ENCODE measurements at places on chromosomes 6 and 20.

DNA sequence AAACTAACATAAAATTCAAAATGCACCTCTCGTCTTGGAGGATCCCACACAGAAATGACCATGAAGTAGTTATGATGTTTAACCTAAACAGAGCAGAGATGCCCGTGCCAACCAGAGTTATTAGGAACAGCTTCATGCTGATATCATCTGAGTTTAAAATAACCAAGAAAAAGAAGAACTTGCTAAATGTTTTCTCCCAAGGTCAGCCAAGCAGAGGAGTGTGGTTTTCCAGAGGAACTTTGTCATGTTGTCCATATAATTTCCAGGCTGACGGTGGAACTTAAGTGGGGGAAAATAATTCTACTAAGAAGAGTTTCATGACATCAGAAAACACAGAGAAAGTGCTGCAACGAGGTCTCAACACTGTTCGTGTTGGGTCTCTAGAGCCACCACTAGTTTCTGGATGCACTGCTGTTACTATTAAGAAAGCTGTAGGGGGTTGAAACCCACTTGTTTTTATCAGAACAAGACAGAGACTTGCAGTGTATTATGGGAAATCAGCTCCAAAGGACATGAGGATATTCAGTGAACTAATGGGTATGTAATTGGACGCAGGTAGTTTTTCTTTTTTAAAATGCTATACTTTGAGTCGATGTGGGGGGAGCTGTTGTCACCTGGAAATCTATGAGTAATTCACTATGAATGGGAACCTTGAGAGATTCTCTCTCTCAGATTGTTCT, 5.2 kb downstream of the AGPAT4 start:
- DNase-seq, result no peak

GRCh38 chr6:187210-187861, 105.0 kb upstream of the DUSP22 start:
- DNase-seq, result no peak

DNA sequence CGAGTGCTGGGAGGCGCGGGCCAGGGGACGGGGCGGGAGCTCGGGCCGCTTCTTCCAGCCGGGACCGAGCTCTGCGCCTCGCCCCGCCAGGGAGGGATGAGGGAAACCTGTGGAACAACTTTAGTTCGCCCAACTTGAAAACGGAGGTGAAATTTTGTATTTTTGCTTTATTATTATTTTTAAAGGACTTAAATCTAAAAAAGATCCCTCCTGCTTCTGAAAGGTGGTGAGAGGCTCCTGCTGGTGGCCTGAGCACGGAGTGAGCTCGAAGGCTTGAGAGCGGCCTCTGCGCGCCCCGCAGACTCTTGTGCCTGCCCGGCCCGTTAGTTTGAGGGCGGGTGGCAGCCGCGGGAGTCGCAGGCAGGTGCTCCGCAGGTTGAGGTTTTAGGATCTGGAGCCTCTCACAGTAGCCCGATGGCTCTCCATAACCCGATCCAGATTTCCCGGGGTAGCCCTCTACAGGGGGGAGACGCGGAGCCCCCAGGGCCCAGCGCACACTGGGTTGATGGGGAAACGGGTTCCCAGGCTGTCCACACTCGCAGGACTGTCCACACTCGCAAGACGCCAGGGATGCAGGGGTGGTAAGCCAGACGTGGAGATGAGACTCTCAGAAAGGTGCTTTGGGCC, 46.2 kb upstream of the SUPT3H start:
- no peak for DNase-seq

- DNase-seq, result no peak
These were observed 112.3 kb downstream of the PFDN4 start for GRCh38 chr20:54320148-54320607.

DNA sequence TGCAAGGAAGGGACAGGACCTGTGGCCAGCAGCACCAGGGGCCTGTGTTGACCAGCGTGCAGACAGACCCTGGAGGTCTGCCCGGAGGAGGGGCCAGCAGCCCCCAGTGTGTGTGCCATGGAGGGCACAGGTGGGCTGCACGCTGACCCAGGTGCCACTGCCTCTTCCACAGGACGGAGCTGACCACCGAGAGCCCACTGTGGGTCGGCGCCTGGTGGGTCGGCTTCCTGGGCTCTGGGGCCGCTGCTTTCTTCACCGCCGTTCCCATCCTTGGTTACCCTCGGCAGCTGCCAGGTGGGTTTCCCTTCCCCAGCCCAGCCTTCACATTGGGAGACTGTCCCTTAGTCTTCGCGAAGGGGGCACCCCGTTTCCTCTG, 17.9 kb downstream of the SLCO4A1 start:
- no peak for DNase-seq

DNA sequence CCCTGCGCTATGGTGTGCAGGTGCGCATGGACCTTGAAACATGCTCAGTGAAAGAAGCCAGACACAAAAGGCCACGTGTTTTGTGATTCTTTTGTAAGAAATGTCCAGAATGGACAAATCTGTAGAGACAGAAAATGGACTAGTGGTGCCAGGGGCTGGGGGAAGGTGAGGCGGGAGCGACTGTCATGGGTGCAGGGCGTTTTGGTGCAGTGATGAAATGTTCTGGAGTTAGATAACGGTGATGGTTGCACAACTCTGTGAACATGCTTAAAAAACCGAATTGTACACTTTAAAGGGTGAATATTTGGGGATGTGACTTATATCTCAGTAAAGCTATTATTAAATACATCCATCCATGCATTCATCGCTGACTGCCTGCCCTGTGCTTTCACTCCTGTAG, 31.7 kb upstream of the NTSR1 start:
- no peak for DNase-seq

- no peak for DNase-seq
These were observed 49.3 kb upstream of the KIF13A start for GRCh38 chr6:18036781-18037180.

- no peak for DNase-seq
These were observed 23.1 kb downstream of the GNAS start for GRCh38 chr20:58875541-58876134.

- no peak for DNase-seq
These were observed 211.9 kb downstream of the PREX1 start for GRCh38 chr20:48615871-48616270.

GRCh38 chr6:31541059-31541657, 645 bp downstream of the DDX39B start:
- no peak for DNase-seq

DNA sequence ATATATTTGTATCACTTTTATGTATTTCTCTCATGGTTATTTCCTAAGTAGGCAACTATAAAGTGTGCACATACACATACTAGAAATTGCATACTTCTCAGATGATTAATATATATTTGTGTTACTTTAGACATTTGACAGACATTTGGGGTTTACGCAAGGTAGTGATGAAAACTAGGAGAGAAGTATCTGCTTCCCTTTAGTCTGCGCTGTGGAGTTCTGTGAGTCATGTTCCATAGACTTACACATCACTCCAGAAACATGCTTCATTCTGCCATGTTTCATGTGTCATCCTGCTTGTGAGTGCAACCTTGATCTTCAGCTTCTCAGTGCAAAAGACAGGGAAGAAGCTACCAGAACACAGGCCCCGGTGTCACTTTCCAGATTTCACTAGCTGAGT, 200.7 kb upstream of the BMP2 start:
- DNase-seq, result no peak

GRCh38 chr6:26284537-26285142, 80.4 kb upstream of the BTN3A2 start:
- DNase-seq, result no peak

DNA sequence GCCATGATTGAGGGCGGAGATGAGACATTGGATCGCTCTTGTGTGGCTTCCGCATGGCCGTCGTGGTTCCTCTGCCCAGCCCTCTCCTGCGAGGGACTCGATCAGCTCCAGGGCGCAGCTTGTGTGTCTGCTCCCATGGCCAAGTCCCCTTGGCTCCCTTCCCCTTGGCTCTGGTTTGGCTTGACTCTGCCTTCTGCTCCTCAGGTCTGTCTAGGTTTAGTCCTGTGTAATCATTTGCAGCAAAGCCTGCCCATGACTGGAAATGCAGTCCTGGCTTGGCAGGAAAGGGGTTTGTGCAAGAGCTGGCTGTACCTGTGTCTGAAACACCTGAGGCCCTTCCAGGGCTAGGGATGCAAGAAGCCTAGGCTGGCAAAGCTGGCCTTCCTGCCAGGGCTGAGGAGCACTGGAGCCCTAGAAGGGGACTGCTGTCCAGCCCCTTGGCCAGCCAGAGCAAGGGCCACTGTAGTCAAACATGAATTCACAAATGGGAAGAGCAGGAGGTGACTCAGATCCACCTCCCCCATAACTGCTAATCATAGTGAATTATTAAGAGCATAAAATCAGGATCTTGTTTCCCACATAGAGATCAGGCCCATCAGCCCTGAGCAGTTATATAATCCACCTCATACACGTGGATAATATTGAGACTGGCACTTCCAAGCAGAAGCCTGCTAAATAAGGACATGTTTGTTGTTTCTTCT, 196.8 kb downstream of the FARS2 start:
- no peak for DNase-seq

- DNase-seq, result no peak
These were observed 73.1 kb downstream of the ANKRD60 start for GRCh38 chr20:58155148-58155925.

DNA sequence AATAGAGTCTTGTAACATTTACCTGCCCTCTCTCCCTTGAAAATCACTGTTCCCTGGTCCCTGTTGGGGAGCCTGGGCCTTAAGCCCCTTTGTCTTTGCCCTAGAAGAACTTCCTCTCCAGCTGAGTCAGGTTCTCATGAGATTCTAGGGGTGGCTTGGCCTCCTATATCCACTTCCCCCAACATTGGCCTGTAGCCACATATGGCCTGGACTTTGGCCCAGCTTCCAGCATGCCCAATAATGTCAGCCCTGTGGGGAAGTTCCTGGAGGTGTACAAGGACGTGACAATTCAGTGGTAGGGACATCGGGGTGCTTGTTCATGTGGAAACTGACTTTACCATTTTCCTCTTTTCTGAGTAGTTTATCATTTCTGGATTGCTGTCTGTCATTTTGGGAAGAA, 17.2 kb upstream of the MAS1L start:
- no peak for DNase-seq

- peak; percentile 28 for DNase-seq
These were observed 30.2 kb downstream of the RRBP1 start for GRCh38 chr20:17651760-17652388.

DNA sequence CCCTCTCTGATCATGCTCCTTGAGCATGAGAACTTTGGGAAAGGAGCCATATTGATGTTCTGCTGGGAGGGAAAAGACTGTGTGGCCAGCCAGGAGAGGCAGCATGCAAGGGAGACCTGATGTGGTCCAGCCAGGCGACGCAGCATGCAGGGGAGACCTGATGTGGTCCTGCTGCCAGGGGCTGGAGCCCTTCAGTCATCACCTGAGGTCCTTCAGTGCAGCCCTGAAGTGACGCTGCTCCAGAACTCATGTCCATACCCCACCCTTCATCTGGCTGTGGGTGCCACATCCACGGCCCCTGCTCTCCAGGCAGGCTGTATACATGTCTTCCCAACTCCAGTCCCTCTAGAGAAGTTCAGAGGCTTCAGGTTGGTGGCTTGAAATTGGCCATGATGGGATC, 134.4 kb downstream of the ERMARD start:
- no peak for DNase-seq

DNA sequence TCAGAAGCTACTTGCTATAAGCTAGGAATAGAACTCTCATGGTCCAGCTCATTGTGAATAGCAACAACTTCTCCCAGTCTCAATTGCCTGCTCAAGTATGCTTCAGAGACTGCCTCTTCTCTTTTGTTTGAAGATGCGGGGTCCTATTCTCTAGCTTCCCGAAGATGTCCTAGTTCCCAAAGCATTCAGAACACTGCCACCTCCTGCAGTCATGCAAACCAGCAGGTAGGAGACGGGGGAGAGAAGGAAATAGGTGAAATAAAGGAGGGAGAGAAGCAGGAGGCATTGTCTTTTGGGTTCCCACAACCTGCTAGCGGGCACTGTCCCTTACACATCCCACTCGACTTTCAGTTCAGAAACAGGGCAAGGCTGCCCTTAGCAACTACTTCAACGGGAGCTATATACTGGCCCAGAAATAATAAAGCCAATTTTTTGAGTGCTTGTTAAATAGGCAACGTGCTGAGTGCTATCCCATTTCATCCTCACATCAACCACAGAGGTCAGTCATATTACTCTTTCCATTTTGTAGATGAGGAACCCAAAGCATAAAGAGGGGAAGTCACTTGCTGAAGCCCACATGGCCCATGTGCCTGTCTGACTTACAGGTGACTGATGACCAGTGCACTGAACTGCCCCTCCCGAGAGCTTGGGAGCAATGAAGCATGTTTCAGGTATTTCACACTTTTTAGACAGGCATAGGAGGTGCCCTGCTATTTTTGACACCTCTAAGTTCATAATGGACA, 61.9 kb upstream of the ATXN1 start:
- DNase-seq, result no peak

DNA sequence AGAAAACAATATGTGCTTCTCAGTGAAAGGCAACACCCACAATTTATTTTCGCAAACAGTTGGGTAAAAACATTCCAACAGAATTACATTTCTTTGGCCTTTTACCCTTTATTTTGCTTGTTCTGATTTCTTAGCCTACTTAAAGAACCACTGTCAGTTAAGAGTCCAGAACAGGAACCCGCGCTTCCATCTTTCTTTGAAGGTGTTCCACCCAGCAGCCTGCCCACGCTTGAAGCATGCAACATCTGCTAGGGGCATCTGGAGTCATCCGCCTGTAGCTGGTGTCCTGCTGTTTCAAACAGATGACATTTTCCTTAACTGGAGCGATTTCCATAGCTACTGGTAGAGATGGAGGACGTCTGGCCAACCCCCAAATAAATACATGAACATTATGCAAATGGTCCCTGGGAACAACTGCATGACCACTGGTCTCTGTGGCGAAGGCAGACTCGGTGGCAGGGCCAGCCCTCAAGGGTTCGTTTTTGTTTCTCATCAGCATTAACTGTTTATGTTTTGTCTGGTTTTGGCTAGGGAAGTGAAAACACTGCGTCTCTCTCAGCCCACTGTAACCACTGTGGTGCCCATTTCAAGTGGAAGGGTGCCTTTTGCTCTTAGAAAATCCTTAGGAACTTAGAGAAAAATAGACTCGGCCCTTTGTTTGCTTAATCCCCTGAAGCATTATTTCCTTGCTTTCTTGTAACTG, 51.6 kb downstream of the LAMA4 start:
- DNase-seq, result peak; percentile 73

DNA sequence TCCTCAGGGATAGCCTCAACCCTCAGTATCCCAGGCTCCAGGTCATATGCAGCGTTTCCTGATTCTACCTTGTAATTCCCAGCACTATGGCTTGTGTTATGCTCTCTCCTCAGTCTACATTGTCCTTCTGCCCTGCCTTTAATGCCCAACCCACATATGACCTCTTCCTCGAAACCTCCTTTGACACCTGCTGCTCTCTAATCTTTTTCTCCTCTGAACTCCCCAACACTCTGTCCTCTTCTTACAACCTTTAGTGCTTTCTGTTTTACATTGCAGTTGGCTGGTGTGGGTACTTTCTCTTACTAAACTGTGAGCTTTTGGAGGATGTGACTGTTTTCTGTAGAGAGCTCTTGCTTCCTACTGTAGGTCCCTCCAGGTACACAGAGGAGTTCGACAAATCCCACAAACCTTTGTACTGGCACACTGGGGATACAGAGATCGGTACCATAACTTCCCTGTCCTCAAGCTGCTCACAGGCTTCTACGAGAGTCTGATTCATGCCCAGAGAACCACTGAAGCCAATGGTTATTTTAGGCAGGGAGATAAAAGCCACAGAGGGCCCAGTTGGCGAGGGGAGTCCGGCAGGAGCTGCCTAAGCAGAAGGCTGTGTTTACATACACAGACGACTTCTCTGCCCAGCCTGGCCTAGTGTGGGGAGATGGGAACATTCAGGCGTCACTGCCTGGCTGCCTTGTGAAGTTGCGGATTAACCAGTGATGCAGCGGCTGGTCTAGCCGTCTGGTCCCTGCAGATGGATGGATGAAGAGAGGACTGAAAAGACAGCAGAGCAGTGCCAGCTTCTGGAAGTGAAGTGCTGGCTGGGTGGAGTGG, 8.4 kb upstream of the EPB41L1 start:
- DNase-seq, result peak; percentile 32

GRCh38 chr6:153425536-153425935, 294.5 kb upstream of the RGS17 start:
- DNase-seq, result no peak
